Upper lobe of right lung (tissue), 1 donor: ENCODE measurements at places on chromosomes 2 and 18. TPM values are rescaled to one million over a fixed set of nuclear protein-coding genes. Genes with fewer than 3 reads are reported as not detected.

ANKRD29 gene
- 72.0 TPM for total RNA-seq

FAM110C gene
- 4.8 TPM for total RNA-seq

PSMA8 gene
- total RNA-seq = not detected

CAPN14 gene
- 0.26 TPM for total RNA-seq

MEP1B gene
- not detected for total RNA-seq

- H3K27me3 ChIP-seq = no peaks in the 10 kb centered on the region
- DNase-seq = peak; percentile 96
- no peak overlapping the region for H3K4me3 ChIP-seq
- H3K27ac ChIP-seq = peak overlapping the region; percentile 77
These were observed 35.3 kb downstream of the LRRFIP1 start for GRCh38 chr2:237662671-237663093.

GRCh38 chr2:9115229-9115628, 91.4 kb upstream of the ASAP2 start:
- H3K27me3 ChIP-seq = no peaks in the 10 kb centered on the region
- DNase-seq = no peak
- no peaks in the 10 kb centered on the region for H3K36me3 ChIP-seq
- no peaks in the 10 kb centered on the region for H3K4me1 ChIP-seq
- H3K27ac ChIP-seq = no peak overlapping the region

- no peak for DNase-seq
- no peaks in the 10 kb centered on the region for H3K4me1 ChIP-seq
- no peaks in the 10 kb centered on the region for H3K27me3 ChIP-seq
- H3K27ac ChIP-seq = no peak overlapping the region
- no peak overlapping the region for H3K4me3 ChIP-seq
These were observed 20.5 kb downstream of the RMP24 start for GRCh38 chr18:35993013-35993412.

GRCh38 chr2:15912203-15912602, 28.1 kb upstream of the MYCN start:
- peaks cover 8% of the 10 kb centered on the region for H3K4me1 ChIP-seq
- no peak overlapping the region for H3K4me3 ChIP-seq
- H3K27ac ChIP-seq = no peak overlapping the region
- no peak for DNase-seq

DNA sequence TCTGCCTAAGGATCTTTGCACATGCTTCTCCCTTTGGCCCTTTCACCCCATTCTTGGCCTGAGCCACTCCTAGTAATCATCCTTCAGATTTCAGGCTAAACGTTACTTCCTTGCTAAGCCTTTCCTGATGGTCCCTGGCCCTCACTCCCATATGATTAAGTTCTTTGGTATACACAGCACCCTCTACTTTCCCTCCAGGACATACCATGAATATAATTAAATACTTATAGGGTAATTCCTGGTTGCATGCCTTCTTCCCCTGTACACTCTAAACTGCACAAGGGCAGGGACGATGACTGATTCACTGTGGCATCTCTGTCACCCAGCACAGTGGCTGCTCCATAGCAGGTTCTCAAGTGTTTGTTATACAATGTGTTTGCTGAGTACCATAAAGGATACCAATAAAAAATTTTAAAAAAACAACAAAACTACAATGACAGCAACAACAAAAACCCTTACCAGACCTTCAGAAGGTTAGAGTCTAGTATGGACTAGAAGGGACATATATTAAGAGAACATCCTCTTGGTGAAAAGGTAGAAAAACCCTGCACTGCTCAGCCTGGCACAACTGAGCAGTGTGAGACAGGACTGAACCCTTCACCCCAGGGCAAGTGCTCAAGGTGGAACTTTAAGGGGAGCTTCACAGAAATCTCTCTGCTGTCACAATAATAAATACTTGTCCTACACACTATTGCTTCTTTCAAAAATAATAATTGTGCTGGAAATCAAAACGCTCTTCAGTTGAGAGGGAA, 76.2 kb downstream of the AAK1 start:
- no peaks in the 10 kb centered on the region for H3K27me3 ChIP-seq
- H3K36me3 ChIP-seq = no peaks in the 10 kb centered on the region
- H3K27ac ChIP-seq = no peak overlapping the region
- no peak for DNase-seq

DNA sequence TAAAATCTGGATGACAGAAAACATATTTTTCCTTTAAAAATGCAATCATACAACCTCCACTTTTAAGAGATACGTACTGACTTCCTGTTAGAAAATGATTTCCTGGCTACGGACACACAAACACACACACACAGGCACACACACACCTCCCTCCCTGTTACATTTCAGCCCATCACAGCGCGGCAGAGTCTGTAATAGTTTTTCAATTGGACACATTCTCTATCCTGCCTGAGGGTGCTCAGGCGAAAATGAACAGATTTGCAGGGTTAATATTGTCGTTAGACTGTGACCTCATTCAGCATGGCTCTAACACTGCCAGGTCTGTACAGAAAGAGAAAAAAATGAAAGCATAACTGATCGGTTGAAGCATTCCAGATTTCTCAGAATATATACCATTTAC, 45.0 kb downstream of the KCTD1 start:
- no peaks in the 10 kb centered on the region for H3K27me3 ChIP-seq
- no peak overlapping the region for H3K27ac ChIP-seq
- H3K4me3 ChIP-seq = no peak overlapping the region
- DNase-seq = no peak

DNA sequence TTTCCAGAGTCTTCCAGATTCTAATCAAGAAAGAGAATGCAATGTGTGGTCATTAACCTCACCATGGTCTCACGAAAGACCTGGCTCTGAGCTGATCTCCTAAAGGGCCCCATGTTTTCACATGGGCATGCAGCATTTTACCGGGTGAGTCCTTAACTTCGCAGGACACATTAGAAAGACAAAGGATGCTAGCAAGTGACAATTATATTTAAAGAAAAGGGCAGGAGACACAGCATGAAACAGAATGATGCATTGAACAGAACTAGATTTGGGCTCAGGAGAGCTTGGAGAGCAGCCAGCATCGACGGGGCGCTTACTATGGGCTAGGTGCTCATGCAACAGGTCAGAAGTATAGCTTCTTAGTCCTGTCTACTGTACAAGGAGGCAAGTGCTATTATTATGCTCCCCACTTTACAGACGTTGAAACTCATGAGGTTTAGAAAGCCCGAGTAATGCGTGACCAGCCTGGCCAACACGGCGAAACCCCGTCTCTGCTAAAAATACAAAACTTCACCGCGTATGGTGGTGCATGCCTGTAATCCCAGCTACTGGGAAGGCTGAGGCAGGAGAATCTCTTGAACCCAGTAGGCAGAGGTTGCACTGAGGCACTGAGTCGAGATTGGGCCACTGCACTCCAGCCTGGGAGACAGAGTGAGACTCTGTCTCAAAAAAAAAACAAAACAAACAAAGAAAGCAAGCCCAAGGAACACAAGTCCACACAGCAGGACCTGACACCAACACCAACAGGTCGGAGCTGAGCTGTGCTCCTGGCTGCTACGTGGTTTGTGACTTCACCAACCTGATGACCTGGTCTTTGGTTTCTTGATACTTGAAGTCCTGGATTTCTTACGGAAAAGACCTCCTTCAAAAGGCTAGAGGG, 16.1 kb downstream of the MBP start:
- peak overlapping the region; percentile 89 for H3K27ac ChIP-seq
- H3K4me3 ChIP-seq = no peak overlapping the region
- H3K4me1 ChIP-seq = peaks cover 43% of the 10 kb centered on the region
- DNase-seq = no peak

- H3K4me3 ChIP-seq = no peak overlapping the region
- H3K4me1 ChIP-seq = no peaks in the 10 kb centered on the region
- DNase-seq = no peak
- H3K27ac ChIP-seq = no peak overlapping the region
- H3K36me3 ChIP-seq = no peaks in the 10 kb centered on the region
These were observed 53.6 kb downstream of the POLE4 start for GRCh38 chr2:75012080-75012479.

GRCh38 chr2:179749210-179749609, 112.2 kb downstream of the ZNF385B start:
- H3K27ac ChIP-seq = no peak overlapping the region
- no peak overlapping the region for H3K4me3 ChIP-seq
- DNase-seq = no peak
- no peaks in the 10 kb centered on the region for H3K36me3 ChIP-seq
- H3K4me1 ChIP-seq = peaks cover 19% of the 10 kb centered on the region

DNA sequence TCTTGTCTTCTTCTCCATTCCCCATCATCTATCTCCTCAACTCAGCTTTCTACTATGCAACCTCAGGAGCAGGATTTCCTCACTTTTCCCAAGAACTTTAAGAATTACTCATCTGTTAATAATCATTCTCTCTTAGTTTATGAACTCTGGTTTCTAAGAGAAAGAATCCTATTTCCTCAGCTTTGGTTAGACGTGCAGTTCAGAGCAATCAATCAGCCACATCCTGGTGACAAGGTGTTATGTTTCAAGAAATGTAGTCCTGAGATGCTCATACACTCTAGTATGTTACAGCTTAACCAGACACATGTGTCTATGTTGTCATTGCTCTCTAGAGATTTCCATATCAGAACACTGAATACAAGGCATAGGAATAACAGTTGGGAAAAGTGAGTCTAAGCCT, 277.9 kb downstream of the MBD2 start:
- no peak overlapping the region for H3K4me3 ChIP-seq
- H3K4me1 ChIP-seq = no peaks in the 10 kb centered on the region
- H3K27me3 ChIP-seq = no peaks in the 10 kb centered on the region

DNA sequence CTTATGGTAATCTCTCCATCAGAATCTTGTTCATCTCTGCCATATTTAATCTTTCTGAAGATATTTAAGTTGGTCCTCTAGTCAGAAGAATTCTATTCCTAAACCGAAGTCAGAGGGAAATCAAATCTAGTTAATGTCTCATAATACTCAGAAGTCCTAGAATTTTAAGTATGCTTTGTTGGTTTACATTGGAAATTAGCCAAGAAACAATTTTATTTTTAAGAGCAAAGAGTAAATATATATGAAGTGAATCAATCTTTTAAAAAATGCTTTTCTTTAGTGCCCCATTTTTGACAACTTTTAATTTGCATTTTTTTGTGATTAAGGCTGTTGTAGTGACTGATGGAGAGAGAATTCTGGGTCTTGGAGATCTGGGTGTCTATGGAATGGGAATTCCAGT, 38.1 kb downstream of the ME2 start:
- no peaks in the 10 kb centered on the region for H3K27me3 ChIP-seq
- H3K4me3 ChIP-seq = no peak overlapping the region
- H3K36me3 ChIP-seq = peaks cover 48% of the 10 kb centered on the region
- no peak for DNase-seq
- no peaks in the 10 kb centered on the region for H3K4me1 ChIP-seq

- no peak overlapping the region for H3K27ac ChIP-seq
- H3K36me3 ChIP-seq = no peaks in the 10 kb centered on the region
- H3K4me3 ChIP-seq = no peak overlapping the region
- no peaks in the 10 kb centered on the region for H3K4me1 ChIP-seq
- no peaks in the 10 kb centered on the region for H3K27me3 ChIP-seq
These were observed 79.6 kb upstream of the SKOR2 start for GRCh38 chr18:47331026-47331425.

DNA sequence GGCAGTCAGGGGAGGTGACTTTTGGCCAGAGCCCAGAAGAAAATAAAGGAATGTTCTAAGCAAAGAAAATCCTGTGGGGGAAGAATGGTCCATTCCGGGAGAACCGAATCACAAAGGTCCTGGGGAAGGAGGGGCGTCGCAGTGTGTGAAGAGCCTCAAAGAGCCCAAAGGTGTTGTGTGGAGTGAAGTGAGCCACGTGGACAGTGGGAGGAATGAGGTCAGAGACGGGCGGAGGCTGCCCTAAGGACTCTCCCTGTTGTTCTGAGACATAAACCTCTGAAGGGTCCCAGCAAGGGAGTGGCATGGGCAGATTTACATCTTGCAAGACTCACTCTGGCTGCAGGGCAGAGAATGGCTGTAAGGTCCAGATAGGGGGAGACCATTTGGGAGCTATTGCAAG, 91.3 kb upstream of the SEC11C start:
- H3K4me3 ChIP-seq = no peak overlapping the region
- H3K4me1 ChIP-seq = no peaks in the 10 kb centered on the region
- H3K27me3 ChIP-seq = no peaks in the 10 kb centered on the region
- no peak overlapping the region for H3K27ac ChIP-seq
- H3K36me3 ChIP-seq = no peaks in the 10 kb centered on the region

DNA sequence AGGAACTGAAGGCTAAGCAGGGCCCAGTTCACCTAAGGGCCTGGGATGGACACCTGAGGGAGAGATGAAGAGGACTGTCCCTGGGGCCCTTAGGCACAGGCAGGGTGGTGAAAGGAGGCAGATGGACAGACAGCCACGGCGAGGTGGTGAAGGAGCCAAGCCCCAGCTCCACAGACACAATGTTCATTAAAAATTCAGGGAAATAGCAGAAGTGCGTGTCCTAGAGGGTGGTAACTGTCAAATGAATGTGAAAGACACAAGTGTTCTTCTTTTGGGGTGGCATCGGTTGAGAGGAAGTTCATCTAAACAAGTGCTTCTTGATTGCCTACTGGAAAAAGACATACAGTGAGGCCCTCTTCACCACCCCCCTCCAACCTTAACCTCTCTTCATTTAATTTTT, 76.2 kb upstream of the SIX2 start:
- H3K4me3 ChIP-seq = no peak overlapping the region
- DNase-seq = no peak
- H3K27ac ChIP-seq = no peak overlapping the region
- no peaks in the 10 kb centered on the region for H3K36me3 ChIP-seq

DNA sequence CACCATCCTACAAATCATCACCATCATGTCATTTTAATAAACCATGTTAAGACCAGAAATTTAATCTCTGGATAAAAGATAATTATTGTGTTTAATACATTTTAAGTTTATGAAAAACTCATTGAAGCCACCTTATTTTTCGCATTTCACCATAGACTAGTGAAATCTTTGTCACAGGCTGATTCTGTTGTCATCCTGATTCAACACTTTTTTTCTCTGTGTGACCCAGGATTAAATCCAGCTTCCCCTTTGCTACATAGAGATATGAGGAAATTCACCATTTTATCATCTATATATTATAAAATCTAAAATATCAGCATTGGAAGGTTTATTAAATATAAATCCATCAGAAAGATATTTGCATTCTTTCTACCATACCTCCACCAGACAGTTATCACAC, 29.2 kb upstream of the MRO start:
- DNase-seq = no peak
- no peaks in the 10 kb centered on the region for H3K27me3 ChIP-seq
- H3K27ac ChIP-seq = no peak overlapping the region
